ENCODE measurements at places on chromosomes 7 and 10.
A peak's percentile ranks its signal among the peaks of the same experiment; 100 is the strongest.

DNA sequence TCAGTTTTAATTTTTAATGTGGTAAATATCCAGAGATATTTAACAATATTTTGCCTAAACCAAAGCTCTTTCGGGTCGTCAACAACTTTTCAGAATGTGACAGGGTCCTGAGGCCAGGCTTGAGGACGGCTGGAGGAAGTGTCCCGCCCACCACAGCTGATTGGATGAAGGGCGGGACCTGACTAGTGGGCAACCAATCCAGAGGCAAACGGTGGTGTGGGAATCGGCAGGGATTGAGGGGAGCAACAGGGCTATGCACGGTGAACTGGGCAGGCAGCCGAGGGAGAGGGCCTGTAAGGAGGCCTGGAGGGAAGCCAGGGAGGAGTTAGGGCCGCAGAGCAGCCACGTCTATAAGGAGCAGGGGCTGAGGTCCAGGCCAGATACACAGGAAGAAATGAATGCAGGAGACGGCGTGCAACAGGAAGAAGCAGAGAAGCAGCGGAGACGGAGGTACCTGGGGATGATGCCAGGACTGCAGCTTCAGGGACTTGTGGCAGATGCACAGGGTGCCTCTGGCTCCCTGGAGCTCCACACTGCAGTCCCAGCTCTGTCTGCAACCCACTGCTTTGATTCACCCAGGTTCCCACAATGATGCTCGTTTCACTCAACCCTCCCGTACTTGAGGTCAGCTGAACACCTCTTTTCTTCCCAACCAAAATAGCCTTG lies 46.1 kb upstream of the ZMIZ1 start:
- no peak for DNase-seq

DNA sequence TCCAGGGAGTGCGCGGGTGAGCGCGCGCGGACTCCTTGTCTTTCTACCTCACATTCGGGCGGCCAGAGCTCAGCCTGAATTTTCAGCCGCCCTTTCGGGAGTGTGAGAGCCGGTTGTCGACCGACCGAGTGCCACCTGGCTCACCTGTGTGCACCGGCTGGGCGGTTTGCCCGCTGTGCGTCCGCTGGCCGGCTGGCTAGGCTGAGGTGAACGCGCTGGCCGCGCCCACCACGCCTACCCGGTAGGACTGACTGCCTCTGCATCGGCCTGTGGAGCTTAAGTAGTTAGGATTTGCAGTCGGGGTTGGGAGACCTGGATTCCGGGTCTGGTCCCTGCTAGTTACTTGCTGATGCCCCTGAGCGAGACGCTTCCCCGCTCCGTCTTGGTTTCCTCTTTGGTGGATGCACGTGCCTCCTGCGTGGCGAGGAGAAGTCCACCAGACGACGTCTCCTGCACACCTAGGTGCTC lies 553 bp downstream of the TSPAN15 start:
- peak; percentile 68 for DNase-seq

GRCh38 chr10:125774581-125775191 lies 935 bp downstream of the MMP21 start:
- DNase-seq: no peak

DNA sequence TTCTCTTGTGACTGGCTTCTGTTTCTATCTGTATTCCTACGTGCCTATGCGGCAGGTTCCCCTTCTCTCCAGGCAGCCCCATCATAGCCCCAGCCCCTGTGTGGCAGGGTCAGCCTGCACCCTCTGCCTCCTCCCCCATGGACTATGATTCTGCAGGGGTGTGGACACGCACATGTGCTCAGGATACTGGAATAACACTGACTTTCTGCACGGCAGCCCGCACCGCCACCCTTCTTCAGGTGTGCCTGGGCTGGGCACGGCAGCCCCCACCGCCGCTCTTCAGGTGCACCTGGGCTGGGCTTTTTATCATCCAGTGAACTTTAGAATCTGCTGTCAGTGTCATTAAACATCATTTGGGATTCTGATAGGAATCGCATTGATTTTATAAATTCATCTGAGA lies 202.6 kb upstream of the PPP2R2D start:
- no peak for DNase-seq

- no peak for DNase-seq
Measured at GRCh38 chr7:70143075-70144044, 545.1 kb downstream of the AUTS2 start.

- peak; percentile 13 for DNase-seq
Measured at GRCh38 chr7:118148930-118149329, 35.0 kb upstream of the LSM8 start.

GRCh38 chr10:119257899-119258419 lies 50.6 kb downstream of the GRK5 start:
- no peak for DNase-seq

GRCh38 chr7:81053623-81054022 lies 134.8 kb upstream of the SEMA3C start:
- DNase-seq: no peak

GRCh38 chr7:156751319-156751718 lies 110.7 kb downstream of the RNF32 start:
- no peak for DNase-seq

DNA sequence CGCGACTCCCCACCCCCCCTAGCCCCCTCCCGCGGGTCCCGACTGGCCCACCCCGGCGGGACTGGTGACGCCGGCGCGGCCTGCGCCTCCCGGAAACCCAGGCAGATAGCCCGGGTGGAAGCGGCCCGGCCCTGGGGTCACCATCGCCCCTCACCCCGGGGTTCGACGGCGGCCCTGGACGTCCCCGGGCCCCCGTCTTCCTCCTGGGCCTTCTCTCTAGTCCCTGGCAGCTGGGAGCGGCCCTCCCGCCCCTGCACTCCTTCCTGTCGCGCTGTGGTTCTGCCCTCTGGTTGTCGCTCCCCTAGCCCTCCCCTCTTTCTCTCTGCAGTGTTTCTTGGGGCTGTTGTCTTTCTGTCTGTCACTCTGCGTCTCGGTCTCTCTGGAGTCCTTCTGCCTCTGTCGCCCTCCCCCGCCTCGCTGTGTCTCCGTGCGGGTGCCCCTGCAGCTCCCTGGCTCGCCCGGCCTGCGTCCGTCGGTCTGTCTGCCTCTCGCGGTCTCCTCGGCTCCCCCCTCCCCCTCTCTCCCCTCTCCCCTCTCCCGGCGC lies 90.5 kb upstream of the PAX2 start:
- peak; percentile 23 for DNase-seq

GRCh38 chr10:91520661-91521060 lies 110.5 kb downstream of the HECTD2 start:
- no peak for DNase-seq

DNA sequence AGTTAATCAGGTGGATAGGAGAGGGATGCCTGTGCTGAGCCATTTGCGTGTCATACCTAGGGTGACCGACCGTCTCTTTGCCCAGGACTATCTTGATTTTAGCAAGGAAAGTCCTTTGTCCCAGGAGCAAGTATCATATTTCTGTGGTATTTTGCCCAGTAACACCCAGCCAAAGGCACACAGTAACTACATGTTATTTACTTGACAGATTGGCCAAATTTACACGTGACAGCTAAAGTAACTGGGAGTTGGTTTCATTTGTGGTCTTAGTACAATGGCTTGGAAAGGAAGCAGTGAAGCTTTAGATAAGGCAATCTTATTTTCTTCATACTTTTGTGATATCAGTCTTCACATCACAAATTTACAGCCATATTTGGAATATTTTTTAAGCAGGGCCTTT lies 142.1 kb downstream of the JCAD start:
- DNase-seq: no peak

- DNase-seq: peak; percentile 63
Measured at GRCh38 chr10:120336911-120337540, 120.0 kb upstream of the PLPP4 start.

DNA sequence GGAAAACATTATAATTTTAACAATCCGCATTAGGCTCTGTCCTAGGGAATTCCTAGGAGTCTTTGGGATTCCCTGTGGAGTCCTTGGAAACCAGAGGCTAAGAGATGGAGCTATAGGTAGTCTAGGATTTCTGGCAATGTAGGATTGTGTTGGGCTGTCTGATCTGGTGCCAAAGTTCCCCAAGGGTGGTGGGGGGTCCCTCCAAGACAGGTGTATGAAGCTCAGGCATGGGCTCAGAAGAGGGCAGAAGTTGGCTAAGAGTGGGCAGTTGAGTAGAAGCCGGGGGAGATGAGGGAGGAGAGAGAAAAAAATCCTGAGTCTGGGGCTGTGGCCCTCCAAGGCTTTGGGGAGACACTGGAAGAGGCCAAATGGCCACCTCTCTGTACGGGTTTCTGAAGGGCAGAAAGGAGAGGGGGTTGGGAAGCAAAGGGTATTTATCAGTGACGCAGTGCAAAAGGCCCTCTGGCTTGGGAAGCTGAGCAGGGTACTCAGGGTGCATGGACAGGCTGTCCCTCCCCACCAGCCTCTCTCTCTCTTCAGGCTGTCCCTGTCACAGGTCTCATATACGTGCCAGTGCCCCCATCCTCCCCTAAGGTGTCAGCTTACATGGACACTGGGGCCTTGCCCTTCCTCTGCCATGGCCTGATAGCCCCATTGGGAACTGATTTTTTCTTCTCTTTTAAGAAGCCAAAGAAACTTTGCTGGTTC lies 929 bp downstream of the HOXA6 start:
- no peak for DNase-seq

- peak; percentile 20 for DNase-seq
Measured at GRCh38 chr10:127485153-127485857, 63.8 kb upstream of the NPS start.

DNA sequence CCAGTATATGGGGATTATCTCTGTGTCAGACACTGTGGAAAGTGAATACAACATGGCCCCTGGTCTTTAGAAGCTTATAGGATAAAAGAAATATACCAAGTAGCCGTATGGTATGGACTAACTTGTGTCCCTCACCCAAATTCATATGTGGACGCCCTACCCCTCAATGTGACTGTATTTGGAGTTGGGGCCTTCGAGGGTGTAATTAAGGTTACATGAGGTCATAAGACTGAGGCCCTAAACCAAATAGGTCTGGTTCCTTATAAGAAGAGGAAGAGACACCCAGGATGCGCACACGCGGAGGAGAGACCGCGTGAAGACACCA lies 36.3 kb downstream of the ASB13 start:
- DNase-seq: no peak

DNA sequence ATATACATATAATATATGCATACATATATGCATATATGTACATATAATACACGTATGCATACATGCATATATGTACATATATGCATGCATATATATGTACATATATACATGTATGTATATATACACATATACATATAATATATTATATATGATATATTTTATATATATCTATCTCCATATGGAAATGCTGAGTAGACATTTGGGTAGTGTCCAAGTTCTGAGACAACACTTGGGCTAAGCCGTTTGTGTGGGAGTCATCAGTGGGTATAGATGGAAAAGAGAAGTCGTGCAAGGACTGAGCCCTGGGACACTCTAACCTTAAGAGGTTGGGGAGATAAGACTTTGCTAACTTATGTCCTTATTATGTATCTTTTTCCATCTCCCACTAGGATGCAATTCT lies 165.2 kb upstream of the PODXL start:
- DNase-seq: no peak

DNA sequence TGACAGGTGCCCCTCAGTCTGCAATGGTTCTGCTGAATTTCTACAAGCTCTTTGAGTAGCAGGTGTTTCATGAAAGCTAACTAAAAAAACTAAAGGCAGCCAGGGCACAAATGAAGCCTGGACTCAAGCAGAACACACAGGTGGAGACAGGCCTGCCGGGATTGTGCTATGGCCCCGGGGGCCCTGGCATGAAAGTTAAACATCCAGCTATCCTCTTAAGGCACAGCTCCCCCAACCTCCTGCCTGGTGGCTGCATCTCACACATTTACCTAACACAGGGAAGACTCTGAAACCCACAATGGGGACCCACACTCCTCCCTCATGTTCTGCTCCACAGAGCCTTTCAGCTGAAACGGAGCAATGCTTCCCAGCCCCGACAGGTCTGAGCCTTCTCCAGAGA lies 76.3 kb upstream of the CAMK2B start:
- DNase-seq: no peak

- no peak for DNase-seq
Measured at GRCh38 chr10:18202680-18203460, 62.6 kb downstream of the CACNB2 start.

GRCh38 chr10:3542185-3542611 lies 242.8 kb downstream of the KLF6 start:
- no peak for DNase-seq

DNA sequence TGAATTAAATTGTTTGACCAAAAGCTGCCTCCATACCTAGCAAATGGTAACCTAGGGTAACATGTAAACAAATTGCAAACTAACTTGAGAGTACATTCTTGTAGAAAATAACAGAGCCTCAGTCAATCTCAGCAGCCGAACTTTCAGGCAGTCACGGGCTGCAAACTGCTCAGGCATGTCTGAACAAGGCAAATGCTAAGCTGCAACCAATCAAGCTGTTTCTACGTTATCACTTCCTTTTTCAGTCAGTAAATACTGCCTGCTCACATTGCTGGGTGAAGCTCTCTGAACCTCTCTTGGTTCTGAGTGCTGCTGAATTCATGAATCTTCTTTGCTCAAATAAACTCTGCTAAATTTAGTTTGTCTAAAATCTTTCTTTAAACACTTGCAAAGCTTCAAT lies 1212.4 kb downstream of the SORCS1 start:
- DNase-seq: peak; percentile 44

DNA sequence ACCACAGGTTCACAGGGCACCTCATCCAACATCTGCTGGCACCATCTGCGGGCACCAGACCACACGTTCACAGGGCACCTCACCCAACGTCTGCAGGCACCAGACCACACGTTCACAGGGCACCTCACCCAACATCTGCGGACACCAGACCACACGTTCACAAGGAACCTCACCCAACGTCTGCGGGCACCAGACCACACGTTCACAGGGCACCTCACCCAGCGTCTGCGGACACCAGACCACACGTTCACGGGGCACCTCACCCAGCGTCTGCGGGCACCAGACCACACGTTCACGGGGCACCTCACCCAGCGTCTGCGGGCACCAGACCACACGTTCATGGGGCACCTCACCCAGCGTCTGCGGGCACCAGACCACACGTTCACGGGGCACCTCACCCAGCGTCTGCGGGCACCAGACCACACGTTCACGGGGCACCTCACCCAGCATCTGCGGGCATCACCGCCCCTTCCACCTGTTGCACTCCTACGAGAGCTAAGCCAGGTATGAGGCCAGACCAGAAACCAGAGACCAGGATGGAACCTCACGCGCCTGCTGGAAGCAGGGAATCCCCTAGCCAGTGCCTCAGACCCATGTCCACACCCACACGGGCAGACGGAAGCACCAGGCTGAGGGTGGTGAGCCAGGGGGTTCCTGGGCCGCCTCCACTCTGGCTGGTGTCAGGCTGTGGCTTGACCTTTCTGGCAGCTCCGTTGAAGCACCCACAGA lies 182.8 kb downstream of the MAD1L1 start:
- DNase-seq: no peak

- DNase-seq: no peak
Measured at GRCh38 chr7:115548756-115549155, 481.8 kb downstream of the TFEC start.

- no peak for DNase-seq
Measured at GRCh38 chr10:122113945-122114747, 125.2 kb downstream of the TACC2 start.

GRCh38 chr7:142956951-142957623 lies 5.1 kb downstream of the KEL start:
- DNase-seq: no peak
